Stimulated activated CD8-positive, alpha-beta memory T cell treated with anti-CD3 and anti-CD28 coated beads, Interleukin-4, amount 100 ng/mL, for 4 hours (primary cell): ENCODE measurements at places on chromosomes 6 and 20.

GRCh38 chr6:157151989-157152388 is 171.3 kb downstream of the TMEM242 start:
- no peak for DNase-seq

DNA sequence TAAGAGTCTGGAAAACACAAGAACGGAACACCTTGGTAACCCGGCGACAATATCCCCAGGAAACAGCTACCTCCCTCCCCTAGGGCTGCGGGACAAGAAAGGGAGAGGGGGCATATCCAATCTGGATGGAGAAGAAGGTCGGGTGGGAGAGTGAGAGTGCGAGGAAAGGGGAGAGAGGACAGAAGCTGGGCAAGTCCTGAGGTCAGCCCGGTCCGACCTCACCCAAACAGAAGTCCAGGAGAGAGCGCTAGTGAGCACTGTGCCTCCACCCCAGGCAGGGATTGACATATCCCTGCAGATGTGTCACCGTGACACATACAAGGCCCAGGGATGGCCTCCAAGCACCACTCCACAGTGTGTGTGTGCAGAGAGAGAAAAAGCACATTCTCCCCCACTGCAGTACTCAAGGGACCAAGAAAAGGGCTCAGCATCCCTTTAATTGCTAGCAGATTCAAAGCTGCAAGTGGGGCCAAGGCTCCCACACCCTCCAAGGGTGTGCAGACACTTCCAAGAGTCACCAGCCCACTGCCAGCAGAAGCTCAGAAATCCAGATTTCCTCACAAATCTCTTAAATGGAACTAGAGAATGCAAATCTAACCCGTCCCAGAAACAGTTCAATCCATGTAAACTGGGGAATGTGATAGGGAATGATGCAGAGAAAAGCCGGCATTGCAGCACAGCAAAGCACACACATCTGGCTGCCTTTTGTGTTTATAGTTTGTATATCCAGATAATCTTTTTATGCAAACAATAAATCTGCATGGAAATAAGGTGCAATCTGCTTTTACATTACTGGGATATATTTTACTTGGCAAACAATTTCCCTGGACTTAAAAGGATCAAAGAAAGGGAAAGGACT is 3.1 kb downstream of the PXDC1 start:
- DNase-seq: no peak

DNA sequence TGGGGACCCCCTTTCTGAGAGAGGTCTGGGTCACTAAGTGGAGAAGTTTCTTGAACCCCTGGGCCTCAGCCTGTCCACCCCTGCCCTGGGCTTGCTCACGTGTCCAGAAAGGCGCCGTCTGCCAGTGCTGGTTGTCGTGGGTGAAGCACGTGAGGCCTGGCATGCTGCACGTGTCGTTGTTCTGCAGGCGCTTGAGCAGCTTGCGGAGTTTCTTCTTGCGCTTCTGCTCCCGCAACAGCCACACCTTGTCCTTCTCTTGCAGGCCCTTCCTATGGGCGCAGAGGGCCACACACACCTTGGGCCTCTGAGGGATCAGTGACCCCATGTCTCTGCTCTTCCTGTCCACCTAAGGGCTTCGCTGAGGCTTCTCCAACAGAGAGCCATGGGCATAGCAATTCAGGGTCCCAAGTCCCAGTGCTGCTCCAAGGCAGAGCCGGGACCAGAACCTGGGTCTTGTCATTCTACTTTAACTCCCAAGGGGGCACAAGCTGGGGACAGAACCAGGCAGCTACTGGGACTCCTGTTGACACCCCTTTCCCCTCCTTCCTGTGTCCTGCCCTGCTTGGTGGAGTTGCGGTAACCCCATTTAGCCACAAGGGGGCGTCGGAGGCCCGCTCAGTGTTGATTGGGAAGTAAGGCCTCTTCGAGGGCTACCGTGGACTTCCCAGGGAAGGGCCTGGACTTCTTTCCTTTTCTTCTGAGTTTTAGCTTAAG is 121.8 kb downstream of the SULF2 start:
- DNase-seq: peak; percentile 41

- no peak for DNase-seq
Observed at GRCh38 chr20:47785311-47785853, at the start of gene SULF2. Gene SULF2 (minus strand): TSS chr20:47785481. CDS start chr20:47757363, 28,118 bp downstream.

GRCh38 chr20:36631646-36632045 is 14.3 kb downstream of the SLA2 start:
- DNase-seq: no peak

- DNase-seq: no peak
Observed at GRCh38 chr6:90319979-90320685, 23.5 kb upstream of the BACH2 start.

DNA sequence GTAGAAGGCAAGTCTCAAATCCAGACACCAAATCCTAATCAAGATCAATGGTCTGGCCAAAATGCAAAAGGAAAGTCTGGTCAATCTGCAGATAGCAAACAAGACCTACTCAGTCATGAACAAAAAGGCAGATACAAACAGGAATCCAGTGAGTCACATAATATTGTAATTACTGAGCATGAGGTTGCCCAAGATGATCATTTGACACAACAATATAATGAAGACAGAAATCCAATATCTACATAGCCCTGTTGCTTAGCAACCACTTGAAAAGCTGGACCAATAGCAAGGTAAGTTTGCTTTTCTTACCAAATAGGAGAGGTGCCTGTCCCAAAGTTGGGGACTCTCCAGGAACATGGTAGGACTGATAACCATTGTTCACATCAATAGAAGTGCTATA is 2.0 kb downstream of the SEMG2 start:
- no peak for DNase-seq

DNA sequence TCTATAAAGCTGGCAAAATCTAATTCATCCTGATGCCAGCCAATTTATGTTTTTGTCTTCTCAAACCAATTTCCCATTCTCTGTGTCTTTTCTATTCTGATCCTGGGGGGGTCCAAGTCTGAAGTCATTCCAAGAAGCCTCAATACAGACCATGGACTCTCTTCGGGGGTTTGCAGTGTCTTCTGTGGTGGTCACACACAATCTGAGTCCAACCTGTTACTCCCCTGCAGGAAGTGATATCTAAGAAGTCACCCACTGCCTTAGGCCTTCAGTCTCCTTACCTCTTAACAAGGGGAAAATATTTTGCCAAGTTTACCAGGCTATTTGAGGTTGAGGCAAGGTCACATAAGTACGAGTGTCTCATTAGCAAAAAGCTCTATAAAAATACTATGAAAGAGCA is 1.9 kb downstream of the TRIM26 start:
- DNase-seq: no peak

DNA sequence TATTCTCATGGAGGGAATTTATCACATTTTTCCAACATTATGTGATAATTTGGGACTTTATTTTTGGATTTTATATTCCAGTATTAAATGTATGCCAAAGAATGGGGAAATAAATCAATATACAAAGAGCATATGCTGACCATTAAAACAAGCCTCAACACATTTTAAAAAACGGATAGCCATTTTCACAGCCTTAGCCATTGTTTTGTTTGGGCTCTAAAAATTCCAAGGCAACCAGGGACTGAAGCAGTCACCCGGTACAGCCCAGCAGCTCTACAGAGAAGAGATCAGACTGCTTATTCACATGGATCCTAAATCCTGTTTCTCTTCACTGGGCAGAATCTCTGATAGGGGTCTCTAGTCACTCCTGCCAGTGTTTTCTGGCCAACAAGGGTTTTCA is 150.2 kb upstream of the OGFRL1 start:
- no peak for DNase-seq

- no peak for DNase-seq
Observed at GRCh38 chr6:38180586-38180985, 361.1 kb downstream of the ZFAND3 start.

DNA sequence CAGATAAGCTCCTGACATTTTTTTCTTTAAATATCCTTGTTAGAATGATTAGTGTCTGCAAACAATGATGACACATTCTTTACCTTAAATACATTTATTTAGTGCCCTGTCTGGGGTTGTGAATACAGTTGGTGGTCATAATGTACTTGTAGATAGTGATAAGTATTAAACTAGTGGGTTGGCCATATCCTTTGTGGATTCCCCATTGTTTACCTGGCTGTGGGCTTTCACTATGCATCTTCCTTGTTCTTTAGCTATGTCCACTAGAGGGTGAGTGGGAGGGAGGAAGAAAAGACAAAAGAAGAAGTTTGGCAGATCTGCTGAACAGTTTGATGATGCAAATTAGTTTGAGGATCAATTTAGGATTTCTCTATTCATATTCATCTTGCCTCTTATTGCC is 15.7 kb downstream of the HS3ST5 start:
- DNase-seq: no peak

DNA sequence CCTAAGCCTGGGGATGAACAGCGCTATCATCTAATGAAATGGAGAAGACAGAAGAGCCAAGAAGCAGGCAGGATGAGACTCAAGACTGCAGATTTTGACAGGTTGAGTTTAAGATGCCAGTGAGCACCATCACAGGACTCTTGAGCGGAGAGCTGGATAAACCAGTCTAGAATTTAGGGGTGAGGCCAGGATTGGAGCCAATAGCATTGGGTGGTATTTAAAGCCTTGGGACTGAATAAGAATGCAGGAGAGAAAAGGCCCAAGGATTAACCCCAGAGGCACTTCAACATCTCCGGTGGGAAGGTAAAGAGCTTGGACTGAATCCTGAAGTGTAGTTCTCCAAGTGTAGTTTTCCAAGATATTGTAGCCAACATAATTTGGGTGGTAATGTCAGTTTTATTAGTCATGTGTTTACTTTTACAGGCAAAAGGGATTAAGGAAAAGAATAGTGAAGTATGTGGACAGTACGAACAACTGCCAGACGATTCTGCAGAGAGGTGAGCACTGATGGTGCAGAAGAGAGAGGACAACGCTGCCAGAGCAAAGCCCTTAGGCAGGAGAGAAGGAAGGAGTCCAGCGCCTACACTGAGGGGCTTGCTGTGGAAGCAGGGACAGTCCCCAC is 85.2 kb downstream of the DTNBP1 start:
- DNase-seq: no peak

- DNase-seq: no peak
Observed at GRCh38 chr20:52958211-52958610, 13.9 kb upstream of the TSHZ2 start.

DNA sequence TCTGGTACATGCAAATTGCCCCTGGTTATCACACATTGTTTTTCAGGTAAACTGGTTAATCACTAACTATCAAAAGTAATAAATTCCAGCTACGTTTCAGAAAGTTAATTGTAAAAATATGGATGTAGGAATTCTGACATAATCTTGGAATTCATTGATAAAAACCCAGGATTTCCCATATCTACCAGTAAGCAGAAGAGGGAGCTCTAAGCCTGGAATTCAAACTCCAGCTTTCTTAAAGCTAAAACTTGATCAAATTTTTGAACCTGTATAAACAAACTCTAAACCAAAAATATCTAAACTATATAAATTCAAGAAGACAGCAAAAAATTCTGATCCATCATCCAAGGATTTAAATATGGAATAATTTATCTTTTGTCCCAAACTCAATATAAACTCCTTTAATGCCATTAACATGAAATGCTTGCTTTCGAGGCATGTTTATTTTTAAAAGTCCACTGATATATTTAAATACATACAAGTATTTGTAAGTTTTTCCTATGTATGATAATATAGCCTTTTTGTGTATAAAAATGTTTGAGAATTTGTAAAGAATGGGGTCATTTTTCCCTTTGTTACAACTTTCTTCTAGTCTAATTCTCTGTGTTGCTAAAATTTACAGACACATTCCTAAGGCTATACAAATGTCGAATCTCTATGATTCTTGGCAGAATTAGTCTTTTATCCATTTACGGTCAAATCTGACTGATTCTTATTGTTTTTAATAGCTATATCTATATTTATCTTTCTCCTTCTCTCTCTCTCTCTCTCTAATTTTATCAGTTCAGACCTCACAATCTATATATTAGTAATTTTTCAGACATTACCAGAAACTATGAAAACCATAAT is 91.4 kb upstream of the RNF217 start:
- no peak for DNase-seq

- no peak for DNase-seq
Observed at GRCh38 chr20:39146394-39146793, 184.2 kb downstream of the DHX35 start.

DNA sequence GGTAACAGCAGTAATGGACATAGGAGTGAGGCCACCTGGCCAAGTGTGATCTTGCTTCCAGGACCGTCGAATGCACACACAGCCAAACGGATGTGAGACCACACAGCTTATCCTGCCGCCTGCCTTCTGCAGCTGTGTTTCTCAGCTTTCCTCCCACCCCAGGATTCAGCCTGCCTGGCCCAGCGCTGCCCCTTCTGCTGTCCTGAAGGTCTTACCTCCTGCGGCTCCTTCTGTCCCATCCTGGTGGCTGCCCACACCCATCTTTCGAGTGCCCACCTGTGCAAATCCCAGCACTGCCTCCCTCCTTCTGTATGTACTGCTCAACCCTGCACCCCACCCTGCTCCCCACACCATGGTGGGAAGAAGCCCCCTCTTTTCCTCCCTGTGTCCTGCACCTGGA is 49.4 kb upstream of the DACT2 start:
- DNase-seq: no peak

GRCh38 chr20:53752971-53753879 is 159.6 kb upstream of the ZNF217 start:
- DNase-seq: no peak

DNA sequence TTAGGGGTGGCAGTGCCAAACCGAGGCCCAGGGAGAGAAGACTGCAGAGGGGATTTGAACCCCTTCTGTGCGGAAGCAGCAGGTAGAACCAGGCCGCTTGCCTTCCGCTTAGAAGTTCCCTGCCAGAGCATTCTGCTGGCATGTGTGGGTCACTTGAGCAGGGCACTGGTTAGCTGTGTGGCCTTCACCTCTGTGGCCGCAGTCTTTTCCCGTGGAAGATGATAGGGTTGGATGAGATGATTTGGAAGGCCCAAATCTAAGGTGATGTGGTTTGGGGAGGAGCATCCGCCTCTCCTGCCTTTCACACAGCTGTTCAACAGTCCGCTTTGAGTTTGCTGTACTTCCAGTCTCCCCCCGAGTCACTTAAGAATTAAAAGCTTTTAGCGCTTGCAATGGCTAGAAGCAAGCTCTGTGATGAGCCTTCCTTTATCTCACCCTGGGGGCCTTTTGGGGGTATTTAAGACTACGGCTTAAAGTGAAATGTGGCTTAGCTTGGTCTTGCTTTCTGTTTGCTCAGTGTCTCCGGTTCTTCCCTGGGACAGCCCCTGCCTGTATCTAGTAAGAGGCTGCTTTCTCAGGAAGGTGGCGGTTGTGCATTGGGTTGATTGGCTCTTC is 743 bp downstream of the CMTR1 start:
- peak; percentile 18 for DNase-seq

- no peak for DNase-seq
Observed at GRCh38 chr6:161618831-161619454, 345.1 kb upstream of the AGPAT4 start.

DNA sequence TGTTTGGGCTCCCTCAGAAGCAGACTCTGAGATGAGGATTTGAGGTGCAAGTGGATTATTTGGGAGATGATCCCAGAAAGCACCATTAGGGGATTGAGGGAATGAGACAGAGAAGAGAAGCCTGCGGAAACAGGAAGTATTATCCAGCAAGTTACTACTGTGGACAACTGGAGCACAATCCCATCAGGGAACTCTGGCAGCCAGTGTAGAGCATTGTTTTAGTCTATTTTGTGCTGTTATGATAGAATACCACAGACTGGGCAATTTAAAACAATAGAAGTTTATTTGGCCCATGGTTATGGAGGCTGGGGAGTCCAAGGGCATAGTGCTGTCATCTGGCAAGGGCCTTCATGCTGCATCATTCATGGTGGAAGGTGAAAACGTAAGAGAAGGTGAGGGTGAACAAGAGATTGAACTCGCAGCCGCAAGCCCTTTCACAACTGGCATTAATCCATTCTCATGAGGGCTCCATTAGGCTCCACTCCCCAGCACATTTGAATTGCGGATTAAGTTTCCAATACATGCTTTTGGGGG is 43.5 kb upstream of the SLC9A8 start:
- DNase-seq: no peak

GRCh38 chr20:51484831-51485230 is 57.7 kb downstream of the NFATC2 start:
- DNase-seq: no peak
